Activated CD4-positive, alpha-beta T cell treated with anti-CD3 and anti-CD28 coated beads for 48 hours (primary cell): ENCODE measurements at places on chromosomes 4 and X.

- DNase-seq = no peak
These were observed 41.3 kb upstream of the GPR78 start for GRCh38 chr4:8538703-8539567.

DNA sequence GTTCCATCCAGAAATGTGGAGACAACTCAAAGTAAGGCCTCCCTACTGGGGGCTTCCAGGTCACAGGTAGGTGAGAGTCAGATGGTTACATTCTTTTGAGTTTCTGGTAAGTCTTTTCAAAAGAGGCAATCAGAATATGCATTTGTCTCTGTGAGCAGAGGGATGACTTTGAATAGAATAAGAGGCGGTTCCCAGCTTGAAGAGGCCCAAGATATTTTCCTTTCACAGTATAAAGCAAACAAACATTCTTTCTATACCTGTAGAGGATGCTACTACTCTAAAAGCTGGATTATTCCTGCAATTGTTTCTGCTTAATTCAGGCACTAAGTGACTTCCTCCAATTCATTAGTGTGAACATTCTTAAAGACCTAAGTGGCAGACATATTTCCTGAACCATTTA, 44.4 kb downstream of the DIAPH2 start:
- DNase-seq = no peak

DNA sequence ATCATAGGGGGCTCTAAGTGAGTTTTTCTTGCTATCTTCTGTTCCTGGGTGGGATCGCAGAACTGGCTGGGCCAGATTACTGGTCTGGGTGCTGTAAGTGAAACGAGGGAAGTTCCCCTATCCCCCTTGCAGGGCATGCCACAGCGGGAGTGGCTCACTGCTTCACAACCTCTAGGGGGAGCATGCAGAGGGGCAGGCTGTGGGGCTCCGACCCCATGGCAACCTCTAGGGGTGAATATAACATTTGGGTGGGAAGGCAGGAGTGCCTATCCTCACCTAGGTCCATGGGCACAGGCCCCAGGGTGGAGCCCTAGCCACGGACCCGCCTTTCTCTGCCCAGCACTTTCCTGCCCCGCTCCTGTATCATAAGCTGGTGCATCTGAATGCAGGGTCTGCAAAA, 1.7 kb upstream of the RRAGB start:
- peak; percentile 7 for DNase-seq

DNA sequence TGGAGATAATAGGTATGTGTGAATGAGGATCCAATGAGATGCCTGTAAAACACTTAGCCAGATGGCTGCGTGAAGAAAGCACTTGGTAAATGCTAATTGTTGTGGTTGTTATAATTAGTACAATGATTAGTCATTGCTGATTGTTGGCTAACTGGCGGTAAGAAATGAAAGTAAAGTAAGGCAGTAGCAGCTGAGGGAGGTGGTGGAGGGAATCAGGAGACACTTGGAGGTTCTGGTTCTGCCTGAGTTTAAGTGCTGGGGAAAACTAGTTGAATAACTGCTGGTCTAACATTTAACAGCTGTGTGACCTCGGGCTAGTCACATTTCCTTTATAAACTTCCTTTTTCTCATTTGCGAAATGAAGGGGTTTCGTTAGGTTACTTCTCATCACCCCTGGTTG, 30.9 kb downstream of the CD38 start:
- DNase-seq = no peak

DNA sequence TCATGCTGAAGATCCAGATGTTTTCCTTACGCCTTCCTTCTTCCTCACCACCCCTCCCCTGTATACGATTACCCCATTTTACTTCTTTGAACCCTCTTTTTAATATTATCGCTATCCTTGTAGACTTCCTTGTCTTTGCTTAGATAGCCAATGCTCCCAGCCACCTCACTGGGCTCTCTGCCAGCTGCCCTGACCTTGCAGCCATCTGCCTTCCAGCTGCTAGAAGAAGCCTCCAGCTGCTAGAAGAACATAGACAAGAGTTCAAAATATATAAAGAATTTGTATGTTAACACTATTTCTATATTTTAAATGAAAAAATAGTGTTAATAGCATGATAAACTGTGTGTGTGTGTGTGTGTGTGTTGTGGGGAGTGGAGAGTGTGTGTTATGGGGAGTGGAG, 374.7 kb downstream of the ANKRD50 start:
- DNase-seq = no peak

DNA sequence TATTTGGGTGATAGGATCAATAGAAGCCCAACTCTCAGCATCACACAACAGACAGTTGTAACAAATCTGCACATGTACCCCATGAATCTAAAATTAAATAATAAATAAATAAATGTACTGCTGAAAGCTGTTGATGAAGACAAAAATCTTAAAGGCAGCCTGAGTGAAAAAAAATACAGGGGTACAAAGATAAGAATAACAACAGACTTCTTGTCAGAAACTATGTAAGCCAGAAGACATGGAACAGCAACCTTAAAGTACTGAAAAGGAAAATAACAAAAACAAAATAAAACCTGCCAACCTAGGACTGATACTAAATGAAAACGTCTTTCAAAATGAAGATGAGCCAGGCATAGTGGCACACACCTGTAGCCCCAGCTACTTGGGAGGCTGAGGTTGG, 25.0 kb upstream of the PDLIM5 start:
- DNase-seq = no peak

DNA sequence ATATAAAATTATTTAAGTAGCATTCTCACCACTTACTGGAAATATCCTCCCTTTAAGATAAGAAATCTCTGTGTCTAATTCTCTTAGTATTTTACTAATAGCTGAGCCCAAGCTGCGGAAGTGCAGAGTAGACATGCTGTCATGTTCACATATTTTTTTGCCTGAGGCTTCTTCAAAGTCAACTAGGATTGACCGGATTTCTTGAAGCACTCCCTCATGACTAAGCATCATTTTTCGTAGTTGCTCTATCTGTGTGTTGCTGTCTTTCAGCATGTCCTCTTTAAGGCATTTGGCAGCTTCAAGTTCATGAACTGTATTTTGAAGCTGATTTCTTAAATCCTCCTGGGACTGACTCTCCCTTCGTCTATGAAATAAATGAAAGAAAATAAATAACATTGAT, 36.9 kb downstream of the CCDC158 start:
- DNase-seq = no peak

- no peak for DNase-seq
These were observed 215.2 kb downstream of the CBR4 start for GRCh38 chr4:168794881-168795280.

- no peak for DNase-seq
These were observed 18.0 kb downstream of the ETDC start for GRCh38 chrX:135327299-135327698.
